ENCODE measurements at places on chromosomes 3 and 15.

- DNase-seq = no peak
Observed at GRCh38 chr15:70078578-70079417, 18.9 kb downstream of the TLE3 start.

DNA sequence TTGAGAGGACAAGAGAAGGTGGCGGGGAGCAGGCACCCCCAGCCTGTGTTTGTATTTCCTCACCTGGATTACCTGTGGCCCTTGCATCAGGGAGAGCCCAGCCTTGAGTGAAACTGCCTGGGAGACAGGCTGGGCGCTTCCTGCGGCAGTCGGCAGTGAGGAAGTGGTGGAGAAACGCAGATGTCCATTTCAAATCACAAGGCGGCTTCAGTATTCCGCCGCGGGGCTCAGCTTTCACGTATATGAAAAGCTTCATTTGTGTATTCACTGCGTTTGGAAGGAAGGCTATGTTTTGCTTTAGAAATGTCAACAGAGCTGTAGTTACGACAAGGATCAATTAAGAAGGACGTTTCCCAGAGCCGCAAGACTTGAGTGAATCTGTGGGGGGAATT is 167.4 kb upstream of the CTDSPL start:
- DNase-seq = no peak

- no peak for DNase-seq
Observed at GRCh38 chr3:128532012-128532983, 39.3 kb upstream of the GATA2 start.

GRCh38 chr15:72845981-72846383 is 62.4 kb upstream of the ADPGK start:
- DNase-seq = no peak

- DNase-seq = no peak
Observed at GRCh38 chr15:28132524-28133275, 33.6 kb upstream of the OCA2 start.

GRCh38 chr15:60633426-60633968 is 154.6 kb upstream of the ICE2 start:
- DNase-seq = no peak

- DNase-seq = no peak
Observed at GRCh38 chr15:90351479-90352106, 491 bp upstream of the ZNF774 start.

DNA sequence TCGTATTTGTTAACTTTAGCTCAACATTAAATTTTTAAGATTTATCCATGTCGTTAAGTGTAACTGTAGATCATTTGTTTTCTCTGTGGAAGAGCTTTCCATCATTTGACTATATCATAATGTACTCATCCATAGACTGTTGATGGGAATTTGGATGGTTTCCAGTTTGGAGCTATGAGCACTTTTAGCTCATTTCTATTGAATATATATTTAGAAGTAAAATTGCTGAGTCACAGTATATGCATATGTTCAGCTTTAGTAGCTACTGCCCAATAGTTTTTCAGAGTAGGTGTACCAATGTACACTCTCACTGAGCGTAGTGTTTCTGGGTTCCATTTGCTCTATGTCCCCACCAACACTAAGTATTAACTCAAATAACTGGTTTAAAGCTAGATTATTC is 263.0 kb downstream of the ULK4 start:
- no peak for DNase-seq

DNA sequence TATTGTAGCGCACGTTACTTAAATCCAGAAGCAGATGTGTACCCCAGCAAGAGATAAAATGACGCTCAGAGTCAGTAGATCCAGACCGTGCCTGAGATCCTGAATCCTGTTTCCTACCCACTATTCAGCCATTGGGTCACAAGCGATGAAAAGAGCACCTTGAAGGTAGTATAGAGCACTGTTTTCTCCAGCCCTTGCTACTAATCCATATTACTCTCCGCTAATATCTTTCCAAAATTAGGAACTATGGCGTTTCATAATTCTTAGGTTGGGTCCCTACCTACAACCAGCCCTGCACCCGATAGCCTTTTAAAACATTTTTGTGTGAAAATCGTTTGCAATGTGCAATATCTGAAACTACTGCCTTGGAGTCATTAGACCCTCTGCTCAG is 596 bp downstream of the BTD start:
- DNase-seq = peak; percentile 3

DNA sequence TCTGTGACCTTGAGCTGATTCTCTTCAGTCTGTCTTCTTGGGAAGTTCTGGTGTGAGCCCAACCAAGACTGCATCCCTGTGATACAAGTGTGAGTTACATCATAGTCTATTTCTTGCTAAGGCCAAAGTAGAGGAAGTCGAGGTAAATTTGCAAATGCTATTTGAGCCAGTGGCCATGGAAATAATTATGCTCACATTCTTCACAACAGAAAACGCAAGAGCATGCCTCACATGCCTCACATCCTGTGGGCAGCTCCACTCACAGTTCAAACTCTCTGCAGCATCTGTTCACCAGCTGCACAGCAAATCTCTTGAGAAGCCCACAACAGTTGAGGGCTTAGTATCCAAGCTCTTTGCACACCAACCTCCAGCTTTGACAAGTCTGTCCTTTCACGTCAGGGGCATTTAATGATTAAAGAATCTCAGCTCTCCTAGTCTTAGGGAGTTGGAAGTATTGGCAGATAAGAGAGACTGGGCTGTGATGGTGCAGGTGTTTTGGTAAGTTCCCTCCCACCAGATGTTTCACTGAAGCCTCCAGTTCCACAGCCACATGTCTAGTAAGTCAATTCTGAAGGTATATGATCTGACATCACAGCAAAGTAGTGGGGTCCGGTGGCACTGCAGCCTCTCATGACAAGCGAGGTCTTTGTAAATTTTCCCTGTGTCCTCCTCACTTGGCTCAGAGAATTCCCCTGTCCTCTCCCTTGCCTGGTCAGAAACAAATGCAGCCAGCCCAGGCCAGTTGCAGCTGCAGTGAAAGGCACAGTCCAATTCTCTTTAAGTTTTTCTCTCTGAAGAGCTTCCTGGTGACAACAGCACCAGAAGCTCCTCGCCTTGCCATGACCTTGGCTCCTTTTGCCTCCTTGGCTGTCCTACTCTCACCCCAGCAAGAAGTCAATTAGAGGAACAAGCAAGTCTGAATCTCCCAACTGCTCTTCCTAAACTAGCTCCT is 166.1 kb downstream of the SSR3 start:
- no peak for DNase-seq

- DNase-seq = no peak
Observed at GRCh38 chr3:95037927-95038326, 975.1 kb downstream of the NSUN3 start.

GRCh38 chr15:40918799-40919392 is 10.2 kb upstream of the DLL4 start:
- no peak for DNase-seq

- DNase-seq = no peak
Observed at GRCh38 chr3:157493627-157494550, 9.3 kb downstream of the VEPH1 start.

GRCh38 chr3:70561796-70562195 is 249.4 kb upstream of the MDFIC2 start:
- no peak for DNase-seq

- DNase-seq = no peak
Observed at GRCh38 chr15:99987701-99988100, 254.5 kb upstream of the LYSMD4 start.

DNA sequence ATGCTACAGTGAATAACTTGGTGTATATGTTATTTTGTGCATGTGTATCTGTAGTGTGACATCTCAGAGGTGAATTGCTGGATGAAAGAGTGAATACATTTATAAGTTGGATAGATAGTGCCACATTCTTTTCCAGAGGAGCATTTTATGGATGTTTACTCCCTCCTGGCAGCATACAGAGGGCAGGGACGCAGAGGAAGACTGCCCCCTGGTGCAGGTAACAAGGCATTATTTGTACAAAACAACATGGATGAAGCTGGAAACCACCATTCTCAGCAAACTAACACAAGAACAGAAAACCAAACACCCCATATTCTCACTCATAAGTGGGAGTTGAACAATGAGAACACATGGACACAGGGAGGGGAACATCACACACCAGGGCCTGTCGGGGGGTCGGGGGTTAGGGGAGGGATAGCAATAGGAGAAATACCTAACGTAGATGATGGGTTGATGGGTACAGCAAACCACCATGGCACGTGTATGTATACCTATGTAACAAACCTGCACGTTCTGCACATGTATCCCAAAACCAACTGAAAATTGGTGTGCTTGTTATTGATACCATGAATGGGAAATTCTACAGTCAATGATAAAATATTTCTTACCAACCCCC is 57.9 kb upstream of the CTXND1 start:
- DNase-seq = no peak

GRCh38 chr3:188468662-188469061 is 314.7 kb downstream of the LPP start:
- DNase-seq = no peak
